ENCODE measurements at places on chromosomes 3 and 15.

DNA sequence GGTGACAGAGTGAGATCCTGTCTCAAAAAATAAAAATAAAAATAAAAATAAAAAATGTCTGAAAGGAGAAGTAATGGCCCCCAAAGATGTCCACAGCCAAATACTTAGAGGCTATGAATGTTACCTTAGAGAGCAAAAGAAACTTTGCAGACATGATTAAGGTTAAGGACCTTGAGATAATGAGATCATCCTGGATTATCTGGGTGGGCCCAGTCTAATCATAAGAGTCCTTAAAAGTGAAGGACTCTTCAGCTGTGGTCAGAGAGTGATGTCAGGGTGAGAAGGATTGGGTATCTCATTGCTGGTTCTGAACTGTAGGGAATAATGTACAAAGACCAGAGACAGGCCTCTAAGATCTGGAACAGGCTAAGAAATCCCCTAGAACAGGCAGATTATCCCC is 84.9 kb upstream of the POU1F1 start:
- no peak for DNase-seq

DNA sequence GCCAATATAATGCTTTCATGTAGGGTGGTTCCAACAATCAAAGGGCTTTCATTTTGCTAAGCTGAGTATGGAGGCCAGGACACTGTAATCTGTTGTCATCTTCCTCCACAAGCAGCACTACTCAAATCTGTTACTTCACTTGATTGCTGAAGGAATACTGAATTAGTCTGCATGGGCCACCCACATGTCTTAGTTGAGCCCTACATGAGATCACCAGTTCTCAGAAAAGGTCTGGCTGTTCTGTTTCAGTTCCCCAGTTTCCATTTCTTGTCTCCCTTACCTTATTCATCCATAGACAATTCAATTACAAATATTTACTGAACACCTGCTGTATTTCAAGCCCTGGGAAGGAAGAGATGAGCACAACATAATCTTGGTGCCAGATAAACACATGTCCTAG is 119.2 kb downstream of the FHIT start:
- DNase-seq = no peak

DNA sequence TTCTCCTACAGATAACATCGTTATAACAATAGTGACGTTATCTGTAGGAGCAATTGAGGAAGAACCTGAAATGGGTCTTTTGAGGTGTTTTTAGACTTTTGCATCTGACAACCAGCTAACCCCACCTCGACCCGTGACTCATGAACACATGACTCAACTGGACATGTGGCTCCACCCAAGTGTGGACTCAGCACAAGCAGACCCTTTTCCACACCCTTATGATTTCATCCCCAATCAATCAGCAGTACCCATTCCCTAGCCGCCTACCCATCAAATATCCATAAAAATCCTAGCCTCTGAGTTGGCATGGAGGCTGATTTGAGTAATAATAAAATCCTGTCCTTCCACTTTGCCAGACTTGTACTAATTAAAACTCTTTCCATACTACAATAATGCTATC is 255.4 kb downstream of the ARPP21 start:
- DNase-seq = no peak

DNA sequence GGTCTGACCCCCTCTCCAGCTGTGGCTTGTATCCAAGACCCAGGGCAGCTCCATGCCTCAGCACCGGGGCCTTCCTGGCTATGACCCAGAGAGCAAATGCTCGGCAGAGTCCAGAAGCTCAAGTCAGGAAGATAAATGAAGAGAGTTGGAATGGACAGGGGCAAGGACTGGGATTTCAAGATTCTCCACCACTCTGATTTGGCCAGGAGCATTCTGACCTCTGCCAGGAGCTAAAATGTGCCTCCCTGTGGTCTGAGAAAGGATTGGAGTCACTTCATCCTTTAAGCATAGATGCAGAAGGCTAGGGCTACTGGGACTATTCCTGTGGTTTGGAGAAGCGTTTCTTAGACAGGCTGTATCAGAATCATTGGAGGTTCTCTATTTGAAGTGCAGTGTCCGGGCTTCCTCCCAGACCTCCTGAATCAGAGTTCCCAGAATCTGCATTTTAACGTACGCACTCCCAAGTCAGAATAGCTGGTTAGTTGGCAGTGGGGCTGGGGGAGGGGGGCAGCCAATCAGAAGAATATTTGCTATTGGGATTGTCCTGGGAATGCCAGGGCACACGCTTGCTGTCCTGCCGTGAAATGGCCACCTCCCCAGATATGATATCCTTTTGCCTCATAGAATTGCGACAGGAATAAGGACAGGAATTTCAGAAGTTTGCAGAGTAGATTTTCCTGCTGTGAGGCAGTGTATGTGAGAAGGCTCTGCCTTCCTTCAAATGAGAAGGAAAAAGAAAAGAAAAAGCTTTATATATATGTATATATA is 57.4 kb downstream of the HRH1 start:
- no peak for DNase-seq

GRCh38 chr15:98034731-98035130 is 74.2 kb downstream of the ARRDC4 start:
- no peak for DNase-seq

GRCh38 chr15:58472821-58473581 is 41.2 kb downstream of the LIPC start:
- DNase-seq = no peak

DNA sequence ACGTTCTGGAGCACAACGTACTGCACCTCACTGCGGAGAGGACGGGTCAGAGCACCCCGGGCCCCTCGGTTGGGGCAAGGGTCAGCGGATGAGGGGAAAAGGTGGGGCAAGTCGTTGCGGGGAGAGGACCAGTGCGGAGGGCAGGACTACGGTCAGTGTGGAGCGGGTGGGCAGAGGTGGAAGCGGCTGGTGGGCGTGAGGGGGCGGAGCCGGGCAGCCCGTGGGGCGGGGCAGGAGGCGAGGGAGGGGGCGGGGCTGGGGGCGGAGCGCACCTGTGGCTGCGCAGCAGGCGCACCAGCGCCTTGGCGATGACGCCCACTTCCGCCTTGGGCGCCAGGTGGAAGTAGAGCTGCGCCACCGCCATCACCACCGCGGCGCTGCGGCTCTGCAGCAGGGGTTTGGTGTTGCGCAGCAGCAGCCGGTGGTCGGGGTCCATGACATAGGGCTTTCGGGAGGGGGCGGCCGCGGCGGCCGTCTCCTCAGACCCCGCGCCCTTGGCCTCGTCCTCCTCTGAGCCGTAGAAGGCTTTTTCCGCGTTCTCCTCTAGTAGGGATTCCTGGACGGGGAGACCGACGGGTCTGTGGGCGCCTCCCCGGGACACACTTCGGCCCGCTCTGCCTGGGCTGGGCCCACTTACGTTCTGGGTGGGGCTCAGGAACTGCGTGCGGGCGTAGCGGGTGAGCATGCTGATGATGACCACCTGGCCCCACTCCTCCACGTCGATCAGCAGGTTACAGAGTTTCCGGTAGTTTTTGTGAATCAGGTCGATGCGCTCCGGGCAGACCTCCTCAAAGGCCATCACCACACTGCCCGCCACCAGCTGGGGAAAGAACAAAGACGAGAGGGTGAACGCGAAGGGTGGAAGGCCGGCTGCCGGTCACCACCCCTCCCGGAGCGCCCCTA is 29.2 kb downstream of the AP3B2 start:
- peak; percentile 48 for DNase-seq

- DNase-seq = no peak
Observed at GRCh38 chr3:13025090-13025489, 48.1 kb downstream of the IQSEC1 start.

DNA sequence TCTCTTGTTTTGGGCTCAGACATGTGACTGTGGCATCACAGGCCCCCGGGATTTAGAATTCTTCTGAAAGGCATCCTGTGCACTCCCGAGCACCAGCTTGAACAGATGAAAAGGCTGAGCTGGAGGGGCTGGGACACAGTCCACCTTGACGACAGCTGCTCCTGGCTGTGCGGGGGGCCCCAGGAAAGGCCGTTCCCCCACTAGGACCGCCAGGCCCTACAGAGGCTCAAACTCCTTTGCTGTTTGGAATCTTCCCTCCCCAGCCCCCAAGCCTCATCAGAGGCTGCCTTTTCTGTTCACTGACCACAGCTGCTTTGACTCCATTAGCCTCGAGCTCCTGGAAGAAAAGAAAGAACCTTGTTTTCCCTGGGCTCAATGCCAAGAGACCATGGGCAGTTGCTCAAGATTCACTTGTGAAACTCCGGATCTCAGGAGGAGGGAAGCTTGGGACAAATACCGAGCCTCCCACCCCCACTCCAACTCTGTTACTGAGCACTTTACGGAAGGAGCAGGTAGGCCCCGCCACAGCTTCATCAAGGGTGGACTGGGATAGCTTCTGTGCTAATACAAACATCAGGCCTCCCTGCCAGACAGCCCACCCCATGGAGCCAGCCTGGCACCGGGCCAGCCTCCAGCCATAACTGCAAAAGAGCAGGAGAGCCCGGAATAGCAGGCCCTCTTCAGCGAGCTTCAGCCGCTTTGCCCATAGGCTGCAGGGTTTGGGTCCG is 15.7 kb downstream of the CIDEC start:
- no peak for DNase-seq

DNA sequence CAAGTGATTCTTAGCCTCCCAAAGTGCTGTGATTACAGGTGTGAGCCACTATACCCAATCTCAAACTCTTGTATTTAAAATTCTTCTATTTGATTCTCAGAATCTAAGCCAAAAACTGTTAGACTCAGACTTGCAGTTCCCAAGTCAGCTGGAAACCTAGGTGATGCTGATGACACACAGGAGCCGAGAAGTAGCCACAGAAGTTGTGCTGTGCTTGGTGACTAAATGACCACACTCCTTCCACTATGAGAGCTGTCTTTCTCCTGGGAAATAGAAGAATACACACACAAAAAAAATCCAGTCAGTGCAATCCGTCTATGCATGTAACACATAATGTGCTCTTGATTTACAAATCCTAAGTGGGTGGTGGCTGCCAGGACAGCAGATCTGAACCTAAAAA is 33.9 kb downstream of the ILDR1 start:
- no peak for DNase-seq

DNA sequence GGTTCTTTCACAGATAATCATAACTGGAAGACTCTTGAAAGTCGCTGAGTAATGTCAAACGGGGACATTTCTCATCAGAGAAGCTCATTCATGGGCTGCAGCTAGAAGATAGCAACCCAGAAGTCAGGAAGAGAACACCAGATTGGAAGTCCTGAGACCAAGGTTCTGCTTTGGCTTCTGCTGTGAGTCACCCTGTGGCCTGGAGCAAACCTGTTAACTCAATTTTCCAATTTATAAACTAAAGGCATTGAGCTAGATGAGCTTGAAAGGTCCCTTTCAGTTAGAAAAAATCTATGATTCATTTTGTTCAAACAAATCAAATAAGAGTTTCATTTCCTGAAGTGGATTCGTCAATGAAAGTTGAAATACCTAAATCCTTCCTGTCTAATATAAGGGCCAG is 402.2 kb downstream of the EPHB1 start:
- no peak for DNase-seq

- DNase-seq = no peak
Observed at GRCh38 chr3:94069194-94069813, 6.4 kb downstream of the NSUN3 start.

GRCh38 chr3:28099296-28099695 is 142.1 kb upstream of the CMC1 start:
- DNase-seq = no peak

- no peak for DNase-seq
Observed at GRCh38 chr3:30421266-30421665, 185.1 kb upstream of the TGFBR2 start.

GRCh38 chr3:193819117-193820010 is 226.4 kb downstream of the OPA1 start:
- DNase-seq = no peak

DNA sequence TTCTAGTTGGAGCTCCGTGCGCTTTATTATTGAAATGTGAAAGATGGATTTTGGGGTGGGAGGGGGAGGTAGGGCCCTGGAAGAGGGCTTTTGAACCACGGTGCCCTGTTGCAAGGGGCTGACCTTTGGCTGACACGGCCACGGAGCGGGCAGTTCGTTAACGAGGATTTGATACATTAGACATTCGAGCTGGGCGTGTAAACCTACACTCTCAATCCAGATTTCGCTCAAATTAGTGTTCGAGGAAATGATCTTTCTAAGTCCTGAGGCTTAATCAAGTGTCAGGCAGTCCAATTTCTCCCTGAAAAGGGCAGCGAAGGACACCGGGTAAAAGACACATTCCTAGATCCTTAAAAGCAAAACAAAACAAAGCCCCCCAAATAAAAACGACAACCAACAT is 13.0 kb downstream of the ZIC1 start:
- no peak for DNase-seq

DNA sequence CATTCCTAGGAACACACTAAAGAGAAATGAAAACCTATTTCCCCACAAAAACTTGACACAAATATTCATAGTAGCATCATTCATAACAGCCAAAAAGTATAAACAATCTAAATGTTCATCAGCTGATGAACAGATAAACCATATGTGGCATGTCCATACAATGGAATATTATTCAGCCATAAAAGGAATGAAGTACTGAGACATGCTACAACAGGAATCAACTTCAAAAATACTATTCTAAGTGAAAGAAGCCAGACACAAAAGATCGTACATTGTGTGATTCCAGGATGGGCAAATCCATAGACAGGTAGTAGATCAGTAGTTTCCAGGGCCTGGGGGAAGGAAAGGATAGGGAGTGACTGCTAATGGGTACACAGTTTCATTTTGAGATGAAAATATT is 118.0 kb downstream of the GSK3B start:
- no peak for DNase-seq

DNA sequence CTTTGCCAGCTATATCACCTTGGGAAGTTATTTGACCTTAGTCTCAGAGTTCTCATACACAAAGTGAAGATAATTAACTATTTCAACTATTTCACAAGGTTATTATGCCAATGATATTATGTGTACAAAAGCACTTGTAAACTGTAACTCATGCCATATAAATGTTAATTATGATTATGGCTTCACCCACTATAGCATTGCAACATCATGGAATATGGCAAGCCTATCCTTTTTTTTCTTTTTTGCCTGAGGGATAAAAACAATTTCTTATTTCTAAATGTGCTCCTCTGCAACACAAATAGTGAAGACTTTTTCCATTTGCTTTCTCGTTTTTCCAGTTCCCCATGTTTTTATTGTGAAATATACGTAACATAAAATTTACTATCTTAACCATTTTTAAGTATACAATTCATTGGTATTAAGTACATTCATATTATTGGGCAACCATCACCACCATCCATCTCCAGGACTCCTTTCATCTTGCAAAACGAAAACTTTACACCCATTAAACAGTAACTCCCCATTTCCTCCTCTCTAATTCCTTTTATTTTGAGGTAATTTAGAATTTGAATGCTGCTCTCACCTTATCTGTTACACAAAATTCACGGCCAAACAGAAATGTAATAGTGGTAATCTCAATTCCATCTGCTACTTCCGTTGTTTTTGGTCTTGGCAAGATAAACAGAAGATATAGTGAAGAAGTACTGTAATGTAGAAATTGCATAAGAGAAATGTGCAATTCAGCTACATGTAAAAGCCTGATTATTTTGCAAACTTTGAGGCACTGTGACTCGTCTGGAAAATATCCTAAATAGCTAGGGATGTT is 46.3 kb downstream of the NANOGP8 start:
- no peak for DNase-seq

GRCh38 chr3:49611291-49611690 is 57.0 kb downstream of the BSN start:
- DNase-seq = no peak

GRCh38 chr3:38614651-38615352 is 34.7 kb downstream of the SCN5A start:
- no peak for DNase-seq

- DNase-seq = peak; percentile 39
Observed at GRCh38 chr15:48644827-48645557, 517 bp downstream of the FBN1 start.

GRCh38 chr3:35422836-35423601 is 216.3 kb upstream of the ARPP21 start:
- no peak for DNase-seq

- DNase-seq = no peak
Observed at GRCh38 chr15:83445643-83446042, 1.5 kb upstream of the SH3GL3 start.
